Anterior cingulate cortex (tissue), 58 donors: ENCODE measurements at places on chromosomes 7 and 10.

DNA sequence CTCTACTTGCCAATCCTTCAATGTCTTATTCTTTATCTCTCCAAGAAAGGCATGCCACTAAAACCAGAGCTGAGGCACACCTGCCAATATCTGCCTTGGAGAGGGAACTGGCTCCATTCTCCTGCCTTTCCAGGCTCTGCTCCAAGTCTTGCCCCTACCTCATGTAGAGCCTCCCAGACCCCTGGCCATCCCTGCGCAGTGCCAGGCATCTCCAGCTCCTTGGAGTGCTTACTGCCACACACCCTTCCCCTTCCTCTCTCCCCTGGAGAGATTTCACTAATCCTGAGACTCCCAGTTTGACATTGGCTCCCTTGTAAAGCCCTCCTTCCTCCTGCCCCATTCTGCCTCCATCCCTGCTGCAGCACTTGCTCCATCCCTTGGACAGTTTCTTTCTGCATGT is 255.2 kb upstream of the ZMIZ1 start:
- DNase-seq, result no peak

DNA sequence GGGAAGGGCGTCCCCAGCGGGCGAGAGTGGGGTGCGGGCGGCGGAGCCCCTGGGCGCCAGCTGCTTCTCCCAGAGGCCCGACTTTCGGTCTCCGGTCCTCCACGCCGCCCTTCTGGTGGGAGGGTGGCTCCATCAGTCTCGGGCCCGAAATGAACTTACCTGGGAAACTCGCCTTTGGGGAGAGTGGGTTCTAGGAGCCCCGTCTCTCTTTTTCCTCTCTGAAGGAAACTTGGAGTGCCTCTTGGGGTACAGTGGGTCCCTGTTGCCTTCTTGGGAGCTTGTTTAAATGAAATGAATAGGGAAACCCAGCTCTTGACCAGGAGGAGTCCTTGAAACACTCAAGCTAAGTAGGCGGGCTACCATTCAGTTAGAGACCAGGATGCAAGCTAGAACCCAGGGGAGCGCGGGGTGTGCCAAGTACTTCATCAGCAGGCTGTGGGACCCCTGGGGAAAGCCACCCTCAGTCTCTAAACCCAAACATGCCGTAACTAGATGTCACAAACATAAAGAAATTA is 1.3 kb downstream of the SLC26A4 start:
- no peak for DNase-seq

- DNase-seq, result no peak
Observed at GRCh38 chr7:86574006-86574405, 69.7 kb upstream of the GRM3 start.

DNA sequence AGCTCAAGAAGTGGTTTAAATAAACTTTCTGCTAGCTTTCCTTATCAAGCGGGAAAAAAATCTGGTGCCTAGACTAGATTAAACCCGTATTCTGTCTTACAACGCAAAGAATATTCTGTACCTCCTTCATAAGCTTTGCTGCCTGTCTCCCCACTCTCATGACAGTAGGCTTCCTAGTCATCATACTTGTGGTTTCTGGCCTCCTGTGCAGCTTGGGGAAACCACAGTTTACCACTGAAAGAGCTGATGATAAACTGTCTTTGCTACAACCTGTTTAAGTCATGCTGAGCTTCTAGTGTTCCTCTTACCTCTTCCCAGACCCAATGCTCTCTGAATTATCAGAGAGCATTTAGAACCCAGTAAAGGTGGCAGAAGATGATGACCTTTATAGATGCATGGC is 55.0 kb downstream of the PODXL start:
- DNase-seq, result no peak

DNA sequence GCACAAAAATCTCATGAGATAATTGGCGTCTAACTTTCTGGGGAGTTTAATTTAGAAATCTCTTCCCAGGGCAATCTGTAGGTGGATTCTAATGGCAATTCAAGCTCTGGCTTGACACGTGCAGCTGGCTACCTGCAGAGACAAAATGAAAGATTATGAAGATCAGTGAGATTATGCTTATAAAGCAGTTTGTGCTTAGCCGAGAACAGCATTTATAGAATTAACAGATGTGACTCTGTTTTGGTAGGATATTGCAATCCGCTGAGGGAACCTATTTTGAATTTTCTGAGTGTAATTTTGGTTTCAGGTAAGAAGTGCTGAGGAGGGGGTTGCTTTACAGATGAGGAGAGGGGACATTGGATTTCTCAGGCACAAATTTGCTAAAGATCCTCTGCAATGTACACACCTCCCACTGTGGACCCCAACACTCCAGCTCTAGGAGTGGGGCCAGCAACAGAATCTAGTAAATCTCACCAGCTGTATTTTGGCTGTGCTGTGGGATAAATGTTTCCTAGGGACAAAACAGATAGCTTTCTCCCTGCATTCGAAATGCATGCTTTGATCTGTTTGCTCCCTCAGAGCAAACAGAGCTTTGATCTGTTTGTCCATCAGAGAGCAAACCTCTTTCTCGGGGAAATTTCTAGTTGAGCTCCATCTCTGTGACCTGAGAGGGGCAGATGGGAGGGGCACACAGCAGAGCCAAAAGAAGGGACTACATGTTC is 7.4 kb downstream of the GJD4 start:
- DNase-seq, result no peak

DNA sequence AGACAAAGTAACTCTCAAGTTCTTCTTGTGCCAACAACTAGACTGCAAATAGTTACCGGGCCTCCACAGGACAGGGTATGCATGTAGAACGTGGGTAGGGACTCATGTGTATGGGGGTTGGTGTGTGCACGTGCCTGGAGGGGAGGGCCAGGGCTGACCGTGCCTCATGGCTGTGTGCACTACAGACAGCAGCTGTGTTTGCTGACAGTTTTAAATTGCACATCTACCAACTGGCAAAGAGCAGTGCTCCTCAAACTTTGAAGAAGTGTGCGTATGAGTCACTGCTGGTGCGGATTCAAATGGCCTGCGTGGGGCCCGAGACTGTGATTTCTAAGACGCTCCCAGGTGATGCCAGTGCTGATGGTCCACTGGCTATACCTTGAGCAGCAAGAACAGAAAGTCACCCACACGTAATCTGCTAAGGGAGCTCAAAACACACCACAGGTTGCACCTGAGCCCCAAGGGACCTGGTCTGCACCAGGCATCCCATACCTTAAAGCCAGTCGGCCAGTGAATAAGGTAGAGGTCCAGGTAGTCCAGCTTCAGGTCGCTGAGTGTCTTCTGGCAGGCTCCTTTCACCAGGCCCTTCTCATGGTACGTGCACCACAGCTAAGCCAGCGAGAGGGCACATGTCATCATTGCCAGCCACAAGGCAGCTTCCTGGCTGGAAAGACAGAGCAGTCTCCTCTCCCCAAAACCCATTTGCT is 8.5 kb downstream of the AKR1B1 start:
- no peak for DNase-seq

DNA sequence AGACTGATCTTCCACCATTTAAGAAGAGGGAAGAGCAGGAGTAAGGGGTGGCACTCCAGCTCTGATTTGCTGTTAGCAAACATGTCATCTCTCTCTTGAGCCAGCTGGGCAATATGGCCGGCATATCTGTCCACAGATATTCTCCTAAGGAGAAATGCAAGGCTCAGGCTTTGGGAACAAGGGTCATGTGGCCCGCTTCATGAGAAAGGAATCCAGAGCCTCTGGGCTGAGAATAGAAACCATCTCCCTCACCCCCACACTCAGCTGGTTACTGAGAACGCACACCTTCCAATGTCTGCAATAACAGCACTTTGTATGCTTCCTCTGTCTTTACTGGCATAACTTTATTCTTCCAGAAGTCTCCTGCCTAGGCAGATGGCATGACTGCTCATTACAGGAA is 171.2 kb downstream of the ELMO1 start:
- no peak for DNase-seq

GRCh38 chr7:149719912-149720335 is 53.5 kb downstream of the ZNF467 start:
- DNase-seq, result no peak
